ENCODE measurements at places on chromosomes 2 and 18.

GRCh38 chr2:171227066-171227782 lies 66.5 kb upstream of the TLK1 start:
- peak; percentile 55 for DNase-seq

DNA sequence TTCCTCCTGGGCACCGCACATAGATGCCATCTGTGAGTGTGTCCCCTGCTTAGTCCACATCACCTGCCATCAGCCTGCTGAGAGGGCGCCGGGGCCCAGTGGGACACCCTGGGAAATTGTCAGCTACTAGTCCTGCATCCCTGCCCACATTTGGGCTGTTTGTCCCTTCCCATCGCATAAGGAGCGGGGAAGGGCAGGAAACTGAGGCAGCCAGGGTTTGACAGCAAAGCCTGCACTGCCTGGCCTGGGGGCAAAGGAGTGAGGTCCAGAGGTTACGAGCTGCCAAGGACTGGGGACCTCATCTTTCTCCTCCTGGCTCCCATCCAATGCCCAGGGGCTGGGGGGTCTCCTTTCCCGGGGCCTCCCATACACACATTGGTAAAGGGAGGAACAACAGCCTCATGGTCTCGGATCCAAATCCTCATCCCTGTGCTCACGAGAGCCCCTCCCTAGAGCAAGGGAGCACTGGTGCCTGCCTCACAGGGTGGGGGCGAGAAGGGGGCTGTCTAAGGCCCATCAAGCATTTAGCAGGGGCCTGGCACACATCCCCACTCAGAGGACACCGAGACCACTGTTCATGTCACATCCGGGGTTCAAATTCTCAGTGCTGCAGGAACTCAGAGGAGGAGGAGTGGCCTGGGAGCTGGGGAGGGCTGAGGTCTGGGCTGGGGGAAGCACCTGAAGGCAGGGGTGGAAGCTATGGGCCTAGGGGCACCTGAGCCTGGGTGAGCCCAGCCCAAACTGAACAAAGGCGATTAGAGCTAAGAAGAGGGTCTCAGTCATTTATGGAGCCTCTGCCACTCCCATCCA lies 113.8 kb downstream of the SMAD7 start:
- DNase-seq: no peak

GRCh38 chr2:199488772-199489400 lies 31.1 kb upstream of the SATB2 start:
- DNase-seq: peak; percentile 74

DNA sequence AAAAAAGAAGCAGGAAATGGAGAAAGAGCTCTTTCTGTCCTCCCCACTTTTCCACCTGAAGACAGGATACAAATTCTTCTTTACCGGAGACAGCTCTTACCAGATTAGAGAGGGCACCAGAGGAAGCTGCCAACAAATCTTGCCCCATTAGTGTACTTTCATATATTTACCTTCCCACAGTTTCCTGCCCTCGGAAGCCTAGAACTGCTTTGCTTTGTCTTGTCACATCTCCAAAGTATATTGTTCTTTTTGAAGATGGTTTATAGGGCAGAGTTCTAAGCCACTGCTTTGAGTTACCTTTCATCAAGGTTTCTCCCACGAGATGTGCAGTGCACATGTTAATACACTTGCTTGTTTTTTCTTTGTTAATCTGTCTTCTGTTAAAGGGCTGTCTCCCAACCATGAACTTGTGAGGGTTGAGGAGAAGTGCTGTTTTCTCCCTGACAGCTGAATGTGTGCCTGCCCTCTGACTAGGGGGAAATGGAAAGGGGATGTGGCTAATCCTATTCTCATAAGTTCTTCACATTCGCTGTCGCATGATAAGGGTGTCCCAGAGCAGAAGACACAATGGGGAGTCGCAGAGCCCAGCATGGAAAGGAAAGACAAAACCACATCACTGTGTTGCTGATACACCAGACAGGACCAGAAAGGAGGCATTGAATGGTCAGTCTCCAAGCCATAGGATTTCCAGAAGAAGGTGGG lies 24.2 kb downstream of the CENPA start:
- DNase-seq: no peak

DNA sequence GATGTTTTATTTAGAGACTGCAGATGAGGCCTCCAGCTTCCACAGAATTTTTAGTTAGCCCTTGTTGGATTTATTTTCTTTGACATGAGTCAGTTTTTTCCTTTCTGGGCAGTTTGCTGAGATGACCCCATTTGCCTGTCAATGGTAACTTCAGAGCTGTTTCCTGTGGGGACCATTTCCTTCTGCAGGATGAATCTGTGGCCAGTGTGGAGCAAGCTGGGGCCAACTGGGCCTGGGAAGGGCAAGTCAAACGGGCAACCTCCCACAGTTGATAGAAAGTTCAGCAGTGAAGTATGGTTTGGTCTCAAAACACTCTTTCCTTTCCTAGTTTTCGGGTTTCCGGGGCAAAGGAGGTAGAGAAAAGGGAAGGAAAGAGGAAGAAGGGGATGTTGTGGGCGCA lies 291.4 kb upstream of the NRP2 start:
- no peak for DNase-seq

All from fibroblast of the aortic adventitia (primary cell).